Fibroblast of skin of scalp (primary cell): ENCODE measurements at places on chromosomes 5 and 9.

- no peak for DNase-seq
These were observed 55.3 kb downstream of the AHRR start for GRCh38 chr5:376799-377325.

DNA sequence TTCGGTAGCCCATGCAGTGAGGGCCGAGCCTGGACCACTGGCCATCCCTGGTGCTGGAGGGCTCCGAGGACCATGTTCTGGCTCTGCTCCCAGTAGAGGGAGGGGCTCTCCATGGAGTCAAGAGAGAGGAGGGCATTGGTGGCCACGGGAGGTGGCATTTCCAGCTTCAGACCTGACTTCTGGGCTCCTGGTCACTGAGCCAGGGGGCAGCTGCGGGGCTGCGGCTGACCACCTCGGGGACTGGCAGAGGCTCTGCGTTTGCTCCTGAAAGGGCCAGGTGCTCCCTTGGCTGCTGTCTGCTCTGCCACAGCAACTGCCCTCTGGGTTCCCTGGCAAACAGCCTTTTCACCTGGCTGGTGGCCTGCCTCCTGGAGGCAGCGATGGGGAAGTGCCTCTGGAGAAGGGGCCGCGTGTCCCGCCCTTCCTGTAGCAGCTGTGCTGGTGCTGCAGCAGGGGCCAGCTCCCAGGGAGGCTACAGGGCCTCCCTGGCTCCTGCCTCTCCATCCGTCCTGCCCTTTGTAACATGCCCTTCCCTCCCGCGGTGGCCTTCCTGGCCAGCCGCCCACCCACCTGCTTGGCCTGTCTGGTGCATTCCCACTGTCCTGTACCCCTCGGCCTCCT, 144.6 kb downstream of the CACNA1B start:
- no peak for DNase-seq

DNA sequence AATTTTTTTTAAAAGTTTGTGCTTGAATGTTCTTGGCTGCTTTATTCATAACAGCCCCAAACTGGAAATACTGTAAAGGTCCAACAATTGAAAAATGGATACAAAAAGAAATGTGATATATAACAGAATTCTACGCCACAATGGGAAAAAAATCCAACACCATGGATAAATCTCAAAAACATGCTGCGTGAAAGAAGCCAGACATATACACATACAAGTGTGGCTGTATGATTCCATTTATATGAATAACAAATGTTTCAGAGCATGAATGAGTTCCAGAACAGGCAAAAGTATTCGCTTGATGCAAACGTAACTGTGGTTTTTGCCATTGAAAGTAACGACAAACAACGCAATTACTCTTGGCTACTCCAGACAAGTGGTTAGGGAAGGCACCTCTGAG, 7.2 kb upstream of the SFXN1 start:
- DNase-seq = no peak

- DNase-seq = no peak
These were observed 103.6 kb downstream of the PBX3 start for GRCh38 chr9:125850763-125851162.

DNA sequence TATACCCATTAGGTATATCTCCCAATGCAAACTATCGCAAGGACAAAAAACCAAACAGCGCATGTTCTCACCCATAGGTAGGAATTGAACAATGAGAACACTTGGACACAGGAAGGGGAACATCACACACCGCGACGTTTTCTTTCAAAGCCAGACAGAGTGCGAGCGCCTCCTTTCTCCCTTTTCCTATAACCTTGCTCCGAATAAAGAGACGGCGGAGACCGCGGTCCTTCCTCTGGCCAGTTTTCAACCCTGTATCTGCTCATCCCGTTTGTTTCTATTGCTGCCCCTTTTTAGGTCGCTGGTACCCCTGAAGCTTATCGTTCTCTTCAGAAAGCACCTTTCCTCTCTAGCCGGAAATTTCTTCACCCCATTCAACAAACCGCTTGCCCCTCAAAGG, 1.3 kb downstream of the LVRN start:
- no peak for DNase-seq

DNA sequence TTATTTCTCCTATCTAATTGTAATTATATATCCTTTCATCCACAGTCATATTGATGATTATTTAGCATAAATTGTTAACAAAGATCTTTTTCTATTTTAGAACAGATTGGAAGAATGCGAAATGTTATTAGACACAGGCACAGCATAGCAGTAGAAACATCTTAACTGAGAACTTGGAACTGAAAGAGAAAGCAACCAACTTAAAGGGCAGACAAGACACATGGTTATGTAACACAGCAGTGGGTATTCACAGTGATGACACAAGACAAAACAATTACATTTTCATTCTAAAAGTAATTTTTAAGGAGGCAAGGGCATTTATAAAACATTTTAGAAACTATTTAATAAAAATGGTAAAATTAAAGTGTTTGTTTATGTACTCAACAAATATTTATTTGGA, 57.7 kb upstream of the MEF2C start:
- peak; percentile 22 for DNase-seq

- DNase-seq = no peak
These were observed 76.4 kb downstream of the NTNG2 start for GRCh38 chr9:132238026-132238972.

DNA sequence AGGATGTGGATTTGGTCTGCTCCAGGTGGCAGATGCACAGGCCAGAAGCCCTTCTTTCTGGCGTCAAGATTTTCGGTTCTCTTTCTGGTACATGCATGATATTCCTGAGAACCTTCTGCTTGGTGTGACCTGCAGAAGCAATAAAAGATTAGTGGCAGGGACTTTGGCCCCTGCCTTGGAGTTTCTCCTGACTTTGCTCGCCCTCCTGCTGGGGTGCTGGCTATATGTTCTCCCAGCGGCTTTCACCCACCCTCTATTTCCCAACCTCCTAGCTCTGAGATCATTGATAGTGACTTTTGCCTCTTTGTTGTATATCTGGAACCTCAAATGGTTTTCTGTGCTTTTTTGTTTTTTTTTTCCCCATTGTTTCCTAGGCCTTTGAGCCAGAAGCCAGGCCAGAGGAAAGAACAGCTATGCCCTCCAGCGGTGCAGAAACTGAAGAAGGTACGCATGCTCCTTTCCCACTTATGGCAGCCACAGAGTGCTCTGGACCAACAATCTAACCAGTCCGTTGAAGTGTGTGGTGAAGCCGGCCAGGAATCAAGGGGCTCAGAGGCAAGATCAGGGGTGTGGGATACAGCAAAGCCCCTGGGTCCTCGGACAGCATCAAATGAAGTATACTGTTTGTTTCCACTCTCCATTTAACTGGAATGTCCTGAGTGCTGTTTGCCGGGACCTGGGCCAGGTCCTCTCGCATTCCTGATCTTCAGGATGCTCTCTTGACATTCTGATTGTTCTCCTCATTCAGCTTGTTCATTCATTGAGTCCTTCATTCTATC, 154.5 kb downstream of the ARHGEF28 start:
- no peak for DNase-seq

DNA sequence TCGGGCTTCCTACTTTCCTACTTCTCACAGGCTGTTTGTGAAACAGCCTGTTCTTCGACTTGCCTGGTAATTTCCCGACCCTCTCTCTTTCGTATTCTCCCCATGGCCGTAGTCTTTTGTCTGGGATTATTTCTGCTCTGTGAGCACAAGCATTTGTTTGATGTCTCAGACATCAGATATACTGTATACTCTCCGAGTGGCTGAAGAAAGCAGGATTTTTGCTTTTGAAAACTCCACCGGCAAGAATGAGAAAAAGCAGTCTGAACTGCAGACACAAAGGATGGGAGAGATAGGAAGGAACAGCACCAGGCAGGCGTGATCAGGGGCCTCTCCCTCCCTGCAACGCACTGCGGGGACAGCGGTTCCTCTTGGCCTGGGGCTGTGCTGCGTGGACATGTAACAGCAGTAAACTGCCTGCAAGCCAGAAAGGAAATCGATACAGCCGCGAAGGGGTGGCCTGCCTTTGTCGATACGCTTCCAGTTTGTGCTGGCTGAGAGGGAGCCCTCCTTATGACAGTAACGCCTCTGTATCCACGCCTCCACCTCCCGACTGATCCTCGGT, 313.9 kb upstream of the TLE4 start:
- no peak for DNase-seq

- DNase-seq = peak; percentile 8
These were observed 403.5 kb downstream of the ZNF608 start for GRCh38 chr5:124342986-124343385.

GRCh38 chr5:56508249-56508648, 275.1 kb upstream of the ANKRD55 start:
- DNase-seq = no peak

DNA sequence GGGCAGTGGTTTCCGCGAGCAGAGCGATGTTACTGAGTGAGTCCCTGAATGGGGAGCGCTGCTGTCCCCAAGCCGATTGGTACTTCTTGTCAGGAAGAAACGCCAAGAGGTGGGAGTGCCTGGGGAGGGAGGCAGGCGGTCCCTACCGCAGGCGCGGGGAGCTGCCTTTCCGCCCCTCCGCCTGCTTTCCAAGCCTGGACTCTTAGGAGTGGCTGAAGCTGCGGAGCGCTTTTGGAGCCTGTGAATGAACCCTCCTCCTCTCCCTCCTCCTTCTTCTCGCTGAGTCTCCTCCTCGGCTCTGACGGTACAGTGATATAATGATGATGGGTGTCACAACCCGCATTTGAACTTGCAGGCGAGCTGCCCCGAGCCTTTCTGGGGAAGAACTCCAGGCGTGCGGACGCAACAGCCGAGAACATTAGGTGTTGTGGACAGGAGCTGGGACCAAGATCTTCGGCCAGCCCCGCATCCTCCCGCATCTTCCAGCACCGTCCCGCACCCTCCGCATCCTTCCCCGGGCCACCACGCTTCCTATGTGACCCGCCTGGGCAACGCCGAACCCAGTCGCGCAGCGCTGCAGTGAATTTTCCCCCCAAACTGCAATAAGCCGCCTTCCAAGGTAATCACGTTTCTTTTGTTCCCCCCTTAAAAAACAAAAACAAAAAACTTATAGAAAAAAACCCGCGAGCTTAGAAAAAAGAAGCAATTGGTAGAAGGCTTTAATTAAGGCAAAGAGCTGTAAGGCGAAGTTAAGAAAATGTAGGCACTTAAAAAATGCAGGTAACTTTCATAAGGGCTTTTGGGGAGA, at the start of gene VCAN:
VCAN (plus strand) TSS at position 340 of the 808 bp plus-strand sequence. CDS start 11,775 bp downstream, outside the sequence.
- peak; percentile 94 for DNase-seq

DNA sequence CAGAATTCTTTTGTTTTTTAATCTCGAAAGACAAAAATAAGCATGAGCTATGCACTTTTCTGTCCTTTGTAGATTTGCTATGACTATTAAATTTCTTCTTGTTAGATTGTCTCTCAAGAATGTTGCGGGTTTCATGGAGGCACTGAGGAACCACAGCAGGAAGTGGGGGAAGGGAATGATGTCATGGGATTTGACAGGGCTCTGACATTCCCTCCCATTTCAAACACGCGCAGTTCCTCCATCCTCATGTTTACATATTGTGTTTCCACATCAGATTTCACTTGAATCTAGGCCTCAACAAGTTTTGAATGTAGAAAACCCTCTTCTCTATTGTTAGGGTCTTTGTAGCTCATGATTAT, 154.8 kb downstream of the PALM2AKAP2 start:
- peak; percentile 75 for DNase-seq

DNA sequence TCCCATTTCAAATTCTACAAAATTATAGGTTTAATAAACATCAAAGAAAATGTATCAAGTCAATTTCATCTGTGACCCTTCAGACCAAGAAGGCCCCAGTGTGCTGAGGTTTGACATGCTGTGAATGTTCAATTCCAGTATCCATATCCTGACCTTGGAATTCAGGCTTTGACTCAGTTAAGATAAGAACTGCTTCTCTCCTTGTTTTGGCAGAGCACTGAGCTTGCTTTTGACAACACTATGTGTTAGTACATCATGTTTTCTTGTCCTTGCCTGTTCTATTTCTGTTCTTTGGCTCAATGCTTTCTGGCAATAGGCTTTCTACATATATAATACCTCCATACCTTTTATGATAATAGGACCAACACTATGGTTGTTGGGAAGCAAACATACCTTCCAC, 105.6 kb downstream of the PLCXD3 start:
- DNase-seq = no peak

DNA sequence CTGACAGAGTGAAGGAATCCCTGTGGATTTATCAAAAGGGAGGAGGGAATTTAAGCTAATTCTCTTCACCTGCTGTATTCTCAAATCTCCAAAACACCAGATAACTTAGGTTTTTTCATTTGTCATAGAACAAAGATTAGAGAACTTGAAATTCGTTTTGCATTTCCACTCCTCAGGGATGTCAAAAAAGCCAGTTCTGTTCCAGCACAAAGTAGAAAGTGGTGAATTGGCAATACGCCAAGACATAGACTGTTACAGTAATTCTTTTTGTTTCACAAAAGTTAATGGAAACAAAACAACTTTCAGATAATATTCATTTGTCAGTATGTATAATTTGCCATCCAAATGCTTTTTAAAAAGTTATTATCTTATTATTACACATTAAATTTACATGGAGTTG, 15.0 kb downstream of the S1PR3 start:
- no peak for DNase-seq

GRCh38 chr5:19891658-19892057, 96.3 kb downstream of the CDH18 start:
- peak; percentile 74 for DNase-seq

GRCh38 chr5:53067641-53068040, 41.9 kb downstream of the MOCS2 start:
- DNase-seq = peak; percentile 42

- no peak for DNase-seq
These were observed 591.2 kb downstream of the TLR4 start for GRCh38 chr9:118295413-118295812.

GRCh38 chr5:95934207-95934804, 27.3 kb downstream of the ELL2 start:
- DNase-seq = no peak

- DNase-seq = no peak
These were observed 114.0 kb upstream of the ALDH1B1 start for GRCh38 chr9:38278457-38278856.
